ENCODE measurements at places on chromosomes 4 and X.

- DNase-seq, result no peak
Observed at GRCh38 chr4:182800216-182800515, 117.0 kb downstream of the DCTD start.

DNA sequence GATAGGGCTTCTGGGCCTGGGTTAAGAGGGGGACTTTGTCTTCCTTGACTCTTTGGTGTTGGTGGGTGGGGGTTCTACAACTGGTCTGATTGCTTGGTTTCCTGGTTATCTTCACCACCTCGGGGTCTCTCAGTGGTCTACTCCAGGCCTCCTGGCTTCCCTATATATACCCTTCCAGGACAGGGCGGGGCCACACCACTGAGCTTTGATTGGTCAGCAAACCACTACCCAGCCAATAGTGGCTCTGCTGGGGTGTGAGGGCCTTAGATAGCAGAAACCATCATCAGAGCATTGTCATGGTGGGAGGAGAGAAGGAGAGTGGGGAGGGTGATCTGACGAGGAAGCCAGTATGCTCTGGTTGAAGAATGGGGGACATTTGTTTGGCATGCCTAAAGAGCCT, 14.4 kb upstream of the MAGEA1 start:
- DNase-seq, result no peak

DNA sequence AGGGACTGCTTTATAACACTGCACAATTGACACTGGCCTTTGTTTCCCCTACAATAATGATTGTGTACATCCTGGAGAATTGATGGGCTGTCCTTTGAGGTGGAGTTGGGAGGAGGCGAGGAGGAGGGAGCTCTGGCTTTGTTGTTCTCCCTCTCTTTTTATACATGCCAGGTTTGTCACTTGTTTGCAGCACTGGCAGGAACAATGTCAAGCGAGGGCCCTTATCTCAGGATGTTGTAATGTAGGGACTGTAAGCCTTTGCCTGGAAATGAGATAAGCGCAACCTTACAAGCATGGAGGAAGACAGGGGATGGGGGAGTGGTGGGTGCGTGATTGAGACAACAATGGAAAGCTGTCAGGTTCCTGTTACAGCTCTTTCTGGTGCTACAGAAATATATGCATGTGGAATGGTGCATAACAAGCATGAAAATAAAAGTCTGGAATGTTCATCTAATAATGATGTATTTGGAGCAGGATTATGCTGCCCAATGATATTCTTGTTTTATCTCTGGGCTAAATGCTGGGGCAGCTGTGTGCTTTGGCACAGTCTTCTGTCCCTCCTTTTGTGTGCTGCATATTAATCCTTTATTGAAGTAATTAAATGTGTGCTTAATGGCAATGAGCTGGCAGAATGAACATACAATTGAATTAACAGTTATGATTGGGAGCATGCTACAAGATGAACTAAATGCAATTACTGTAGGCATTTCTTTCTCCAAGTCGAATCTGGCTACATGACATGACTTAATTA, 294.4 kb downstream of the GPAT3 start:
- no peak for DNase-seq

GRCh38 chr4:47120783-47121182, 89.4 kb downstream of the GABRB1 start:
- DNase-seq, result no peak

DNA sequence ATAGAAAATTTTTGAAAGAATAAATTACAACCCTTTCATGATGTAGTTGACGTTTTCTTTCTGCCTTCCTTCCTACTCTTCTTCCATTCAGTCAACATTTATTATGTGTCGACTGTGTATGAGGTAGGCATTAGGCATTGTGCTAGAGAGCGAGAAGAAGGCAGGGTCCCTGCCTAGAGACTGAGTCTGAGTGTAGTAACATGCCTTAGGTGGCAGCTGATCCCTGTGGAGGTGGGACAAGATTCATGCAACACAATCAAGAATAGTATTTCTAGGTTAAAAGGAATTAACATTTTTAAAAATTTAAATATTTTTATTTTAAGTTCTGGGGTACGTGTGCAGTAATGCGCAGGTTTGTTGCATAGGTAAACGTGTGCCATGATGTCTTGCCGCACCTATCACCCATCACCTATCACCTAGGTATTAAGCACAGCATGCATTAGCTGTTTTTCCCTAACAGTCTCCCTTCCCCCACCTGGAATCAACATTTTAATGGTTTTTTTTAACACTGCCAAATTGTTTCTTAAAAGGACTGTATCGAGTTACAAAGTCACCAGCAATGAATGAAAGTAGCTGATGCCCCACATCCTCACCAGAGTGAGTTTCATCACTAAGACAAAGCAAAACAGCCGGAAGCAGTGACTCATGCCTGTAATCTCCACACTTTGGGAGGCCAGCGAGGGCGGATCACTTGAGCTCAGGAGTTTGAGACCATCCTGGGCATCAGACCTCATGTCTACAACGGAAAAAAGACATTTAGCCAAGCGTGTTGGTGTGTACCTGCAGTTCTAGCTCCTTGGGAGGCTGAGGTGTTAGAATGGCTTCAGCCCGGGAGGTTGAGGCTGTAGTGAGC, 84.0 kb downstream of the WWC2 start:
- no peak for DNase-seq

GRCh38 chr4:31069151-31069550, 349.0 kb downstream of the PCDH7 start:
- DNase-seq, result no peak

GRCh38 chr4:103719105-103719829, 518 bp downstream of the TACR3 start:
- DNase-seq, result no peak

DNA sequence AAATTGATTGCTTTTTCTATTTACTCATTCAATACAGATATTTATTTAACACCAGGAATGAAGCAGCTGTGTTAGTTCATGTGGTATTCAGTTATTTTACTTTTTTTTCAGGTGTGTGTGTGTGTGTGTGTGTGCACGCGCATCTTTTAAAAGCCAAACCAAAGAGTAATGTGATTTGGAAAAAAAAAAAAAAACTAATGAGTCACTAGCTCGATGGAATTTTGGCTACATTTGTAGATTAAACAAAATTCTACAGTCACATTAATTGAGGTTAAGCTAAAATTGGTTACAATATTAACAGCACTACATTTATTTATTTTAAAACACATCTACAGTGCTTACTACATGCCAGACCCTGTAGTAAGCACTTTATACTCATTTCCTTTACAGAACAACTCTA, 66.8 kb downstream of the HHIP start:
- no peak for DNase-seq

DNA sequence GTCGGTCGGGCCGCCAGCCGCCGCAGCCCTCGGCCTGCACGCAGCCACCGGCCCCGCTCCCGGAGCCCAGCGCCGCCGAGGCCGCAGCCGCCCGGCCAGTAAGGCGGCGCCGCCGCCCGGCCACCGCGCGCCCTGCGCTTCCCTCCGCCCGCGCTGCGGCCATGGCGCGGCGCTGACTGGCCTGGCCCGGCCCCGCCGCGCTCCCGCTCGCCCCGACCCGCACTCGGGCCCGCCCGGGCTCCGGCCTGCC, 213 bp downstream of the NFKB1 start:
- no peak for DNase-seq

- no peak for DNase-seq
Observed at GRCh38 chr4:17773135-17773698, 8.2 kb downstream of the FAM184B start.

DNA sequence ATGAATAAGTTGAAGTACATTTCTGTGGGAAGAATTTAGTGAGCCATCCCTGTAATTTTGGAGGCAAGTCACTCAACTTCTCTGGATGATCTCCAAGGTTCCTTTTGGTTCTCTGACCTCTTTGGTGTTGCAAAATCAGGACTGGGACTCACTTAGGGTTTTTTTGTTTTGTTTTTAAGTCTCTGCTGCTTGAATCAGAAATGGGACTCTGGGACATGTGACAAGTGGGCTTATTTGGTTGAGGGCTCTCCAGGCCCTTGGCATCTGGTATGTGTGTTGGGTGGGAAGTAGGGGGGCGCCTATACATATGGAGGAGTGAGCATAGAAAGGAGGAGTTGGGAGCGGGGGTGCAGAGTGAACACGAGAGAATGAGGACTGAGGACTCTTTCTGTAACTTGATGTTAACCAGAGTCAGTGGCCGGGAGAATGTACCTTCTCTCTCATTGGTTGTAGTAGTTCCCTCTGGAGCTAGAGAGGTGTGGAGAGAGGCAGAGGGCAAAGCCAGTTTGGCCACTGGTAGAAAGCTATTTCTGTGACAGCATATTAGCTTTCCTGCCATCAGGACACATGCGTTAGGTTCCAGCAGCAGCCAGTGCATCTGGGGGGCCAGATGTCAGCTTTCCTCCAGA, 1.9 kb downstream of the ARHGAP10 start:
- DNase-seq, result no peak

GRCh38 chr4:87227751-87228151, 7.3 kb upstream of the KLHL8 start:
- no peak for DNase-seq

GRCh38 chr4:188779581-188779980, 640.3 kb downstream of the TRIML1 start:
- DNase-seq, result no peak

- no peak for DNase-seq
Observed at GRCh38 chr4:118173956-118174725, 139.9 kb downstream of the NDST3 start.

DNA sequence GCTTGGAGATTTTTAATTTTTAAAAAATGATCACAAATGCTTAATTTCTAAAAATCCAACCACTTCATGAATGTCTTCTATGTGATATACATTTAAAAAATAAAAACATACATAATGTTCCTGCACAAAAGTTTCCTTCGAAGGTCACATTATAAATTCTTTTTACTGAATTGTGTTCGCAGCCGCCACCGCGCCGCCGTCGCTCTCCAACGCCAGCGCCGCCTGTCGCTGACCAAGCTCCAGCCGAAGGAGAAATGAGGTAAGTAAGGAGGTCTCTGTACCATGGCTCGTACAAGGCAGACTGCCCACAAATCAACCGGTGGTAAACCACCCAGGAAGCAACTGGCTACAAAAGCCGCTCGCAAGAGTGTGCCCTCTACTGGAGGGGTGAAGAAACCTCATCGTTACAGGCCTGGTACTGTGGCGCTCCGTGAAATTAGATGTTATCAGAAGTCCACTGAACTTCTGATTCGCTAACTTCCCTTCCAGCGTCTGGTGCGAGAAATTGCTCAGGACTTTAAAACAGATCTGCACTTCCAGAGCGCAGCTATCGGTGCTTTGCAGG, 48.8 kb upstream of the NEUROG2 start:
- DNase-seq, result no peak

- DNase-seq, result no peak
Observed at GRCh38 chr4:20127626-20128025, 124.1 kb upstream of the SLIT2 start.

GRCh38 chrX:130100180-130100579, 10.1 kb downstream of the ELF4 start:
- DNase-seq, result no peak

GRCh38 chr4:74413265-74413664, 31.7 kb upstream of the AREG start:
- no peak for DNase-seq

- DNase-seq, result no peak
Observed at GRCh38 chrX:41720125-41720779, 3.7 kb upstream of the GPR82 start.

DNA sequence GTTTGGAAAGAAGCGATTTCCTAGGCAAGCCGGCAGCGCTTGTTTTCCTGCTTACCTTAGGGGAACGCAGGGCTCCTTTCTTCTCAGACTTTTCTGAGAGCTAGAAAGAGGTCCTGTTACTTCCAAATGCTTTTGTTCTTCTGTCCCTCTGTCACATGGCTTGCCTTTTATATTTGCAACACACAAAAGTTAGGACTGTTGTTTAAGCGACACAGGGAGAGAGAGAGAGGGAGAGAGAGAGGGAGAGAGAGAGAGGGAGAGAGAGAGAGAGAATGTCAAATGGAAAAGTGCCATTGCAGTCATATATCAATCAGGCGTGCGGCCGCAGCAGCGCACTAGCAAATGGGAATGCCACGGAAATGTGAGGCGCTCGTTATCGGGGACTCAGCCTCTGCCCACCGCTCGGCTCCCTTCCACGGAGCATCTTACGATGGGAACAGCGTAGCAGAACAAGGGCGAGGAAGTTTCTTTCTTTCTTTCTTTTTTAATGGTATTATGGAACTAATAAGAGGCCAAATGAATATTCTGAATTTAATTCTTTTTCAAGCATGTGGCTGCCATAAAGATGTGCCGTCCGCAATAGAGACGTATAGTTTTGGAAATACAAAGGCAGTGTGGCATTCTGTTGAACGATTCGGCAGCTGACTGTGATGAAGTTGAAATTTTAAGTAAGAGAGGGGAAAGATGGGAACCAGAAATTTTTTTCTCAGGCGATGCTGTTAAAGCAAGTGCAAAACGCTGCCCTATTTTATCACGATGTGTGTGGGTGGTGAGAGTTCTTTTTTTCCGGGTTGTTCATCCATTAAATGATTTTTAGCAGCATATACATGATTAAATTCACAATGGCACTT, at the start of gene NDP:
NDP (minus strand) TSS at position 142 of the 851 bp plus-strand sequence. CDS start 14,745 bp downstream, outside the sequence.
- no peak for DNase-seq

DNA sequence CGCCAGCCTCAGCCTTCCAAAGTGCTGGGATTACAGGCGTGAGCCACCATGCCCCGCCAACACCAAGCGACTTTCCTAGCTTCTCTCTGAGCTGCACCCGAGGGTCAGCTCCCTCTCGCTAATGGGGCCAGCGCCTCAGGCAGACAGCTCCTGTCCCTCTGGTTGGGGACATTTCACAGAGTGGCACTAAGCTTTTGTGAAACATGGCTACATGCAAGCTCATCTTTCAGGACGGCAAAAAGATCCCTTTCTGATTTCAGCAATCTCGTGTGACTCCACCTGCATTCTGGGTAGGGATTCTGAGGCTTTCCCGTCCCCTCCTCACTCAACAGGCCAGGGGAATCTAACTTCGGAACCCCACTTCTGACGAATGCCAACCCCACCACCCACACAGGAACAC, 31.0 kb upstream of the C4orf50 start:
- DNase-seq, result no peak

- DNase-seq, result no peak
Observed at GRCh38 chr4:6777636-6778281, 4.8 kb upstream of the KIAA0232 start.

- no peak for DNase-seq
Observed at GRCh38 chr4:79385641-79386040, 22.4 kb downstream of the GK2 start.

DNA sequence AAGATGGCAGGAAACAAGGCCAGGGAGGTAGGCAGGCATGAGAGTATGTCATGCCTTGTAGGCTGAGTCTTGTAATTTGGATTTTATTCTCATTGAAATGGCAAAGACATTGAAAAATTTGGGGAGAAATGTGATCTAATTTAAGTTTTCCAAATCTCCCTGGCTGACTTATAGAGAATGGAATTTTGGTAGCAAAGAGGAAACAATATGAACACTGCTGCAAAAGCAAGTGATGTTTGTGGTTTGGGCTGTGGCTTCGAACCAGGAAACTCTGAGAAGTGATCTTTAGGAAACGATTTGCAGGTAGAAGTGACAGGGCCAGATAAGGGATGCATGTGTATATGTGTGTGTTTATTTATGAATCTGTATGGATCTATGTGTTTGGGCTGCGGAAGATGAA, 35.6 kb downstream of the ARSJ start:
- DNase-seq, result no peak

DNA sequence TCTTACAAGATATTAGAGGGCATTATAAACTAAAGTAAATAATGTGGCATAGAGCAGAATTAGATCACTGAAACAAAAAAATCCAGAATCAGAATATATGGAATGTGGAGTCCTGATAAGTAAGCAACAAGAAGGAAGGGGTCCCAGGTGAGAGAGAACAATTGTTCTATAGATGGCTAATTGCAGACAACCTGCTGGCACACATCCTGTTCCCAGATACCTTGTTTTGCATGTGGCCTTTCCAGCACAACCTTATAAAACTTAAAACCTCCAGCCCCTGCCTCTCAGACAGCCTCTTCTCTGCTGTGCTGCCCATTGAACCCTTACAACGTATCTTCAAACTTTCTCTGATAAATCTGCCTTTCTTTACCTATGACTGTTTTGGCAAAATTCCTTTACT, 4.7 kb upstream of the ZNF674 start:
- no peak for DNase-seq

Measured in activated naive CD8-positive, alpha-beta T cell treated with anti-CD3 and anti-CD28 coated beads, Interleukin-2, amount 50 U/mL, for 16 hours (primary cell).